ENCODE measurements at places on chromosomes 11 and 22.

DNA sequence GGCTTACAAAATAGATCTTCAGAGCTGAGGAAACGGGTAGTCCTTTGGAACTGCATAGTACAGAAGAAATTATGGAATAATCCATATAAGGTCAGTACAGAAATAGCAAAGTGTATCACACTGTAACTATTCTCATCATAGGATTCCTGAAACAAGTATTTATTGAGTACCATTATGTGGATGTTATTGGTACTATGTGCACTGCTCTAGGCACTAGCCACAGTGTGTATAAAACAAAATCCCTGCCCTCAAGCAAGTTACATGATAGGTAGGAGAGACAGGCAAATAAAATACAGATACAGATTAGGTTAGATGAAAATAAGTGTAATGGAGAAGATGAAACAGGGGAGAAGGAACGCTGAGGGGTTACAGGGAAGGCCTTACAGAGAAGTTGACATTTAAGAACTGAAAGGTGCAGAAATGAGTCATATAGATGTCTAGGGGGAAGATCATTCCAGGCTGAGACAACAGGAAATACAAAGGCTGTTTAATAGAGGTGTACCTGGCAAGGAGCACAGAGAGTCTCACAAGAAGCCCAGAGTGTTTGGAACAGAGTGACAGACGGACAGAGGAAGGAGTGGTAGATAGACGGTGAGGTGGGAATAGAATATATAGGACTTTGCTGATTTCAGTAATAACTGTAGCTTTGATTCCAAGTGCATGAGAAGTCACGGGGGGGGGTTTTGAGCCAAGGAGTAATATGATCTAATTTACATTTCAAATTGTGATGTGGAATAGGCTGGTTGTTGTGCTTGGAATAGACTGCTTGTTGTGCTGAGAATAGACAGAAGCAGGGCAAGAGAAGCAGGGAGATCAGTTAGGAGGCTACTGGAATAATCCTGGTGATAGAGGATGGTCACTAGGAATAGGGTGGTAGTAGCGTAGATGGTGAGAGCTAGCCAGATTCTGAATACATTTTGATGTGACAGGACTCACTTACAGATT lies 13.7 kb downstream of the RNF141 start:
- peaks cover 42% of the 10 kb centered on the region for H3K36me3 ChIP-seq
- H3K4me1 ChIP-seq: no peaks in the 10 kb centered on the region
- H3K27me3 ChIP-seq: no peaks in the 10 kb centered on the region
- peak overlapping the region; percentile 50 for H3K27ac ChIP-seq

GRCh38 chr22:45212306-45212709 lies 28.4 kb downstream of the KIAA0930 start:
- peaks cover 10% of the 10 kb centered on the region for H3K4me1 ChIP-seq
- peak overlapping the region; percentile 63 for H3K27ac ChIP-seq
- H3K4me3 ChIP-seq: peak overlapping the region; percentile 52
- no peaks in the 10 kb centered on the region for H3K36me3 ChIP-seq
- DNase-seq: peak; percentile 96

- no peaks in the 10 kb centered on the region for H3K27me3 ChIP-seq
- H3K4me1 ChIP-seq: peaks cover 54% of the 10 kb centered on the region
- H3K36me3 ChIP-seq: no peaks in the 10 kb centered on the region
- peak overlapping the region; percentile 89 for H3K27ac ChIP-seq
- peak; percentile 90 for DNase-seq
These were observed 1.7 kb downstream of the ADAMTS15 start for GRCh38 chr11:130449996-130450769.

GRCh38 chr11:61378713-61379313 lies 13.6 kb upstream of the TMEM216 start:
- DNase-seq: peak; percentile 75
- peak overlapping the region; percentile 87 for H3K27ac ChIP-seq
- H3K4me3 ChIP-seq: no peak overlapping the region
- peaks cover 6% of the 10 kb centered on the region for H3K36me3 ChIP-seq
- no peaks in the 10 kb centered on the region for H3K27me3 ChIP-seq

DNA sequence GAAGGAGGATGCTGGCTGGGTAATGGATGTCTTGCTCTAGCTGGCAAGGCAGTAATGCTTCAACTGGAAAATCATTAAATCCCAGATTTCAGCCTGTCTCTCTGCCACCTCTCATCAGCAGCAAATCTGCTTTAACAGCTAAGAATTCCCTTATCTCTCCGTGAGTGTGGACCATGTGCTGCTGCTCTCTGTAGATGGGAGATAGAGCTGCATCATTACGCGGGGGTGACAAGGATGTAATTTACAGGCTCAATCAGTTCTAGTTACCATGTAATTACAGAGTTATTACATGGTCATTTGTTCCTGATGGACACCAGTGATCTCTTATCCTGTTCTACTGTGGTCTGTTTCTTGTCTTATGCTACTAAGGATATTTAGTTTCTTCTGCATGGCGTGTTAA lies 665.4 kb downstream of the NTM start:
- no peaks in the 10 kb centered on the region for H3K4me1 ChIP-seq
- no peaks in the 10 kb centered on the region for H3K27me3 ChIP-seq
- no peak overlapping the region for H3K27ac ChIP-seq
- no peak overlapping the region for H3K4me3 ChIP-seq
- no peaks in the 10 kb centered on the region for H3K36me3 ChIP-seq

DNA sequence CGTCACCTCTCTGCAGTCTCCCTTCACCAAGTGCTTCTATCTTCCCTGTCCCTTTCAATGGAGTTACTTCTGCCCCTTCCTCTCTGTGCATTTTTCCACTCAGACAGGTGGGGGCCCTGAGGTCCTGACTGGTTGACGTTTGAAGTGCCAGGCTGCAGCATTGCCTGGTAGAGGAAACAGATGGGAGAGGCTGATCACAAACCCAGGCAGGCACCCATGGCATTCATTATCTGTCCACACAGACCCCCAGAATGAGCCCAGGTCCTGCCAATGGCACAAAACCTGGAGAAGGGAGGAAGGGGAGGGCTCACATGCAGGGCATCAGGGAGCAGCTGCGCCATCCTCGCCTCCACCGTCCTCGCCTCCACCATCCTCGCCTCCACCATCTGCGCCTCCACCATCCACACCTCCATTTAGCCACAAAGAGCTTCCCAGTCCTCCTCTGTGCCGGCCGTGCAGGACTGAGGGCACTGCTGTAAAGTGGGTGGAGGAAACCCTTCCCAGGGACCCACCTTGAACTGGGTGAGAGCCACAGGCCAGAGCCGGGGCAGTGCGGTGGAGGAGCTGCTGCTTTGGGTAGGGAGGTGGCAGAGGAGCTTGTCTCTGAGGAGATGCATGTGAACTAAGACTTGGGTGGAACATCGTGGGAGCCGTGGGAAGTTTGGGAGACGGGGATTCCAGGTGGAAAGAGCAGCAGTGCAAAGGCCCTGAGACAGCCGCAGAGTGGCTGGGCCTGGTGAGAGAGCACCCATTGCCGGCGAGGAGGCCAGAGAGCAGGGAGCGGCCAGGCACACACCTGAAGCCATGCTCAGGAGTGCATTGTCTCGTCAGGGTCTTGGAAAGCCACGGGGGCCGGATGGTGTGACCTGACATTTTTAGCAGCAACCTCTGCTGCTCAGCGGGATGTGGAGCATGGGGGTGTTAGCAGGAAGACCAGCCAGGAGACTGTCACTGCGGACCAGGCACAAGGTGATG lies 145.1 kb downstream of the TBC1D22A start:
- H3K4me3 ChIP-seq: no peak overlapping the region
- H3K4me1 ChIP-seq: no peaks in the 10 kb centered on the region
- peaks cover 20% of the 10 kb centered on the region for H3K36me3 ChIP-seq

DNA sequence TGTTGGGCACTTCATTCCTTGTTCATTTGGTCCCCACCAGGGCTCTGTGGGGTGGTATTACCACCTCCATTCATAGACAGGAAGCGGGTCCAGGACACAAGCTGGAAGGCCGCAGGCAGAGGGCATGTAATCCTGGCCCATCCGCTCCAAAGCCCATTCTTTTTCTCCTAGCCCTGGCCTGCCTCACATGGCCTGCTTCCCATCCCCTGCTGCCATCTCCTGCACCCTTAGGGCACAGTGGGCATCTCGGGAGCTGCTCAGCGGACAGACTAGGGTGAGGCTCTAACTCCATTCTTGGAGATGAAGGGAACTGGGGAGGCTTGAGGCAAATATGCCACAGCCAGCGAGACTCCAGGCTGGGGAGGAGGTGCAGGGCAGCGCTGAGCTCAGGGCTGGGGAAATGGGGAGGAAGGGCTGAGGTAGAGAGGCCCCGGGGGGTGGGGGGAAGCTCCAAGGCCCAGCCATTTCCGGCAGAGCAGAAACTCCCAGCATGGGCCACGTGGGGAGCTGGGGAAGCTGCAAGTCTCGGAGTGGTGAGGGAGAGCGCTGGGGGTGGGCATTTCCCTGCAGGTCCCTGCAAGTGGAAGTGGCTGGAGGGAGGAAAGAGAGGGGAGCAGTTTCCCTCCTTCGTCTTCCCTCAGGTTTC lies 14.3 kb upstream of the BCL9L start:
- H3K27ac ChIP-seq: no peak overlapping the region
- DNase-seq: no peak
- no peak overlapping the region for H3K4me3 ChIP-seq
- H3K27me3 ChIP-seq: no peaks in the 10 kb centered on the region
- no peaks in the 10 kb centered on the region for H3K4me1 ChIP-seq
- no peaks in the 10 kb centered on the region for H3K36me3 ChIP-seq

- no peak overlapping the region for H3K4me3 ChIP-seq
- DNase-seq: no peak
- H3K27me3 ChIP-seq: no peaks in the 10 kb centered on the region
- peaks cover 53% of the 10 kb centered on the region for H3K4me1 ChIP-seq
These were observed 12.0 kb downstream of the KMT2A start for GRCh38 chr11:118448294-118448693.

DNA sequence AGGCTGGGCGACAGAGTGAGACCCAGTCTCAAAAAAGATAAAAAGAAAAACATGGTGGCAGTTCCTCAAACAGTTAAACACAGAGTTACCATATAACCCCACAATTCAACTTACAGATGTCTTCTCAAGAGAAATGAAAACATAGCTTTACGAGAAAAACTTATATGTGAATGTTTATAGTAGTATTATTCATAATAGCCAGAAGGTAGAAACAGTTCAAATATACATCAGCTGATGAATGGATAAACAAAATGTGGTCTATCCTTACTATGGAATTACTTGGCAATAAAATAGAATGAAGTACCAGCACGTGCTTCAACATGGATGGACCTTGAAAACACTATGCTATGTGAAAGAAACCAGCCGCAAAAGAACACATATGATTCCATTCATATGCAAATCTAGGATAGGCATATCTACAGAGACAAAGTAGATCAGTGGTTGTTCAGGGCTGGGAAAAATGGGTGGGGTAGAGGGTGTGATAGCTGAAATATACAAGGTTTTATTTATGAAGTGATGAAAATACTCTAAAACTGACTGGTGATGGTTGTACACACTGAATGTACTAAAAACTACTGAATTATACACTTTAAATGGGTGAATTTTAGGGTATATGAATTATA lies 12.4 kb downstream of the NF2 start:
- no peaks in the 10 kb centered on the region for H3K4me1 ChIP-seq
- no peak overlapping the region for H3K27ac ChIP-seq
- H3K4me3 ChIP-seq: no peak overlapping the region
- no peaks in the 10 kb centered on the region for H3K27me3 ChIP-seq
- H3K36me3 ChIP-seq: no peaks in the 10 kb centered on the region

GRCh38 chr11:69908511-69909220 lies 89.5 kb upstream of the FGF3 start:
- DNase-seq: no peak
- no peak overlapping the region for H3K4me3 ChIP-seq
- H3K27me3 ChIP-seq: peaks cover 18% of the 10 kb centered on the region
- no peaks in the 10 kb centered on the region for H3K36me3 ChIP-seq
- peaks cover 27% of the 10 kb centered on the region for H3K4me1 ChIP-seq
- H3K27ac ChIP-seq: no peak overlapping the region

DNA sequence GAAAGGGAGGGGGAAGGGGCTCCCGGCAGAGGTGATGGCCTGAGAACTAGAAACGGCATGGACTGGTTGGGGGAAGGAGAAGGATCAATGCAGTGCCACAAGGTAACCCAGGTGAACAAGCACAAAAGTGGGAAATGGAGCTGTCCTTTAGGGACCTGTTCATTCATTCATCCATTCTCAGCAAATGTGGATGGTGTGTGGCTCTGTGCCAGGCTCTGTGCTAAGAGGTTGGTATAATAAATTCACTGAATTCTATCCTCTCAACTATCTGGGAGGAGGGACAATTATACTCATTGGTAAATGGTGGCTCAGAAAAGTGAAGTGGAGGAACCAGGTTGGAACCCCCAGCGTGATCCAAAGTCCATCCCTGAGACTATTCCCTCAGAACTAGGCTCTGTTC lies 18.6 kb upstream of the ARAP1 start:
- no peak for DNase-seq
- no peaks in the 10 kb centered on the region for H3K36me3 ChIP-seq
- H3K4me1 ChIP-seq: peaks cover 25% of the 10 kb centered on the region
- no peak overlapping the region for H3K4me3 ChIP-seq
- H3K27me3 ChIP-seq: no peaks in the 10 kb centered on the region

DNA sequence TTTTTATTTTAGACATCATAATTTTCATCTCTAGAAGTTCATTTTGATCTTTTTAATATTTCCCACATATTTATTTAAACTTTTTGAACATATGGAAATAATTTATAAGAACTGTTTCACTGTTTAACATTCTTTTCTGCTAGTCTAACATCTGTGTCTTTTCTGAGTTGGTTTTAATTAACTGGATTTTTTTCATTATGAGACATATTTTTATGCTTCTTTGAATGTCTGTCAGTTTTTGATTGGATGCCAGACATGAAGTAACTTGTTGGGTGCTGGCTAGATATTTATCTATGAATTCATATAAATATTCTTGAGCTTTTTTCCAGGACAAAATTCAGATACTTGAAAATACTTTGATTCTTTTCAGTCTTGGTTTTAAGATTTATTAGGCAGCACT lies 317.8 kb upstream of the NCAM1 start:
- no peaks in the 10 kb centered on the region for H3K4me1 ChIP-seq
- no peak overlapping the region for H3K4me3 ChIP-seq
- H3K27me3 ChIP-seq: no peaks in the 10 kb centered on the region

DNA sequence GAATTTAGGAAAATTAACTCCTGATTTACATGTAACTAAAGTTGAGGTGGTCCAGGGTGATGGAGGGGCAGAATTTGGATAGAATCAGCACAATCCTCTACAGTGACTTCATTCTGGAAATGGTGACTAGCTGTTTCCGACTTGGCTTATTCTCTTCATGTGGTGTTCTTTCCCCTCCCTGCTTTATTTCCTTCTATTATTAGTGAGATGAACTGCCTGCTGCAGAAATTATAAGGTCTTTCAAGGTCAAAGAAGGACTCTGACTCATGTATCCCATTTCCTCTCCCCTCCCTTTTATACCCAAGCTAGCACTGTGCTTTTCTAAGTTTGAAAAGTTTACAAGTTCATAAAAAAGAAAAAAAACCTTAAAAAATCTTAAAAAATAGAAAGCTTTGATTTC lies 12.2 kb upstream of the MRPL17 start:
- H3K4me3 ChIP-seq: no peak overlapping the region
- H3K36me3 ChIP-seq: no peaks in the 10 kb centered on the region
- no peak for DNase-seq
- peak overlapping the region; percentile 50 for H3K27ac ChIP-seq

GRCh38 chr22:42632096-42632495 lies 8.3 kb downstream of the ATP5MGL start:
- peak overlapping the region; percentile 82 for H3K27ac ChIP-seq
- DNase-seq: no peak
- H3K4me3 ChIP-seq: no peak overlapping the region
- no peaks in the 10 kb centered on the region for H3K27me3 ChIP-seq
- peaks cover 86% of the 10 kb centered on the region for H3K36me3 ChIP-seq
- peaks cover 3% of the 10 kb centered on the region for H3K4me1 ChIP-seq
